Left hindlimb (tissue), 1 donor: ENCODE measurements at places on chromosomes 3 and 15.

- no peak for DNase-seq
Measured at GRCh38 chr3:34920806-34921205, 718.5 kb upstream of the ARPP21 start.

DNA sequence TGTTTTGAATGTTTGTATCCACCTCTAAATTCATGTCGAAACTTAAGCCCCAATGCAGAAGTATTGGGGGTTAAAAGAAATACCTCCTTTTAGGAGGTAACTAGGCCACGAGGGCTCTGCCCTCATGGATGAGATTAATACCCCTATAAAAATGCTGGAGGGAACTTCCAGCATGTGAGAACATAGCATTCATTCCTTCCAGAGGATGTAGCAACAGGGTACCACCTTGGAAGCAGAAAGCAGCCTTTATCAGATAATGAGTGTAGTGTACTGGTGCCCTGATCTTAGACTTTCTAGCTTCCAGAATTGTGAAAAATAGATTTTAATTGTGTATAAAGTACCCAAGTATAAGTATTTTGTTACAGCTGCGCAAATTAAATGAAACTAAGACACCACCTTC lies 353.4 kb upstream of the MANF start:
- no peak for DNase-seq

DNA sequence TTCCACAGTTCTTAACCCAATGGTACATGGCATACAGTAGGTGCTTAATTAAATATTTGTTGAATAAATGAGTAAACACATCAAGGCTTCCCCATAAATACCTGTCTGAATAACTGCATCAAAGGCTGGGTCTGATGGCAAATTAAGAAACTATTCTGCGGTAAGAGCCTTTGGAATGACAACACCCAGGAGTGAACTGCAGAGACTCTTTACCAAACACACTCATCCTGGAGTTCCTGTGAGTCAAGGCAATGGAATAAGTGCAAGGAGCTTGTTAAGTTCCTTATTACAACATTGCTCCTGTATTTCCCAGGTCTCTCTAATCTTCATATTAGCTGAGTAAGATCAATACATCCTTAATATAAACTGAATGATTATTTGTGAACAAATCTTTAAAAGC lies 119.9 kb upstream of the STT3B start:
- DNase-seq = no peak

DNA sequence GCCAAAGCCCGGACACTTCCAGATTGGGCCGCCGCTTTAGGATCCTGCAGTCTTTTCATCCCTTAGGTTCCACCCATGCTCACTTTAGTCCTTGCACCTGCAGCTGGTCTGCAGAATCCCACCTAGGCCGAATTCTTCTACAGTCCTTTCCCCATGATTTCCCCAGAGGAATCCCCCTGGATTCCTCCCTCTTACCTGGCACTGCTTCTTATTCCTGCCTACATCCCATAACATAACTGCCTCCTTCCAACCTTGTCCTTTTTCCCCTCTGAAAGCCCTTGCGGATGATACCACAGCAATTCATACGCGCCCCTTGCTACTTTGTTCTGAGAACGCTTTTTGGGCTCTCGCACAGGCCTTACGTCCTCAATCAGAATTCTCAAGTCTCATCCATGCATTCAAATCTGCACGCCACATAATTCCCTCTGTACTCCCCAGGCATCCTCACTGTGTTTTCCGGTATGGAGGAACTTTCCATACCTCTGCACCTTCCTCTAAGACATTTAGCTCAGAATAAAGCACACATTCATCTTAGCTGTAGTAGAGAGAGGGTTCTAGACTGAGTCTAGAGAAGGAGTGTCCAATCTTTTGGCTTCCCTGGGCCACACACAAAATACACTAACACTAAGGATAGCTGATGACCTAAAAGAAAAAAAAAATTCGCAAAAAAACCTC lies 619 bp downstream of the EIF2AK4 start:
- no peak for DNase-seq

DNA sequence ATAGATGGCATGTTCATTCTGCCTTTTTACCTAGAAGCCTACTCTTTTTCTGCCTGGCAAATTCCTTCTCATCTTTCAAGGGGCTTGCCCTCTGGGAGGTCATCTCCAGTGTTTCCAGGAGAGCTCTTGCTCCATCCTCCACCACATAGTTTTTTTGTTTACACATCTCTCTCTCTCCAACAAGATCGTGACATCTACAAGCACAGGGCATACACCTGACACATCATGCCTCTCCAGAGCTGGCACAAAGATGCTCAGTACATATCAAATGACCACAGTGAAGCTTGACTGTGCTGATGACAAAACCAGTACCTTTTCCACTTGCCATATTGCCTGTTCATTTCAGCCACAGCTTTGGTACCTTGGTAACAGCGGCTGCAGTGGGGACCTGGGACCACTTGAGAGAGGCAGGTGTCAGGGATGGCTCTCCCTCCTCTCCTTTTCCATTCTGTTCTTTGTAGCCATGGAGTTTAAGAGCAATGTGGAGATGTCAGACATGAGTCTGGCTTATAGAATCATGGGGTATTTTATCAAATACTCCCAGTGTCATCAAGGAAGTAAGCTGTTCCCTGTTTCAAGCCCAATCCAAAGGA lies 15.4 kb downstream of the ALPK3 start:
- no peak for DNase-seq

GRCh38 chr3:8341821-8342247 lies 159.8 kb upstream of the LMCD1 start:
- no peak for DNase-seq

GRCh38 chr15:94238539-94239118 lies 7.3 kb downstream of the MCTP2 start:
- no peak for DNase-seq

DNA sequence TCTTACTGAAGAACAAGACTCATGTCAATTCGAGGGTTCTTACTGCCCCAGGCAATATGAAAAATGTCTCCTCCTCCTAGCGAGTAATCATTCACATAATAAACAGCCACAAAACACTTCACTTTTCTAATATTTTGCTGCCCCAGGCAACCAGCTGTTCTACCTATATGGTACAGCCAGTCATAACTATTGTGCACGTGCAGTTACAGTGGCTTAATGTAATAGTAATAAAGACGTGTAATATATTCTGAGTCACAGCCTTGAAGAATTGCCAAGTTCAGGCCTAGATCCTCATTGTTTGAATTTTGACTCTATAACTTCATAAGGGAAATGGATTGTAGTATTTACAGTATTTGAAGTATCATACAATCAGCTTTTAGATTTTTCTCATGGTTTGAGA lies 1250.0 kb upstream of the GBE1 start:
- DNase-seq = no peak

DNA sequence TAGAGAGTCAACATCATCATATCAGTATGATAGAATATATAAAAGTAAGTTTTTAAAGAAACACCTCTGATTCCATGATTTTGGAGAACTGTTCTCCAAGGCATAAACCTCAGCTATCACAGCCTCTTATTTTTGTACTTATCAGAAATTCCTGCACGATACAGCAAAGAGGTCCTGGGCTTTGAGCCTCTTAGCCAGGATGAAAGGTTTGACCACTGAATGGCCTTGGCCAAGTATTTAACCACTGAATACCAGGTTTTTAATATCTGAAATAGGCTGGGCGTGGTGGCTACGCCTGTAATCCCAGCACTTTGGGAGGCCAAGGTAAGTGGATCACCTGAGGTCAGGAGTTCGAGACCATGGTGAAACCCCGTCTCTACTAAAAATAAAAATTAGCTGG lies 1.9 kb upstream of the FAM174B start:
- DNase-seq = no peak

DNA sequence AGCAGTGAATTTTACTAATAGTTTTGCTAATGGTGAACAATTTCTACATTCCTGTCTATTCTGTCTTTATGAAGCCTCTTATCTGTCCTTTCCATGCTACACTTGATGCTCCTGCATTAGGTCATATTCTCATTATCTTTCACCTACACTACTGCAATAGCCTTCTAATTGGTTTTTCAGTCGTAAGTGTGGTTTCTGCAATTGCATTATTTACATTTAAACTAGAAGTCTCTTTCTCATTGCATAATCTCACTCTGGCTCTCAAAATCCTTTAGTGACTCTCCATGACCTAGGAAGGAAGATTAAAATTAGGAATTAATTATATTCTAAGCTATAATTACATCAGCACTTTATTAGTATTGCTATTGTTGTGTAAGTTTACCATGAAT lies 686.5 kb downstream of the IGSF11 start:
- DNase-seq = no peak
